H7 (cell line): ENCODE measurements at places on chromosomes 1 and 21. TPM values are rescaled to one million over a fixed set of nuclear protein-coding genes. Genes with fewer than 3 reads are reported as not detected.

The RNU1-3 gene
- under 0.01 TPM in 2 replicates for total RNA-seq

The SNIP1 gene
- 18.5 and 19.8 TPM in 2 replicates for total RNA-seq

GRCh38 chr1:7962014-7962335, 464 bp downstream of the PARK7 start:
- DNase-seq: no peak

DNA sequence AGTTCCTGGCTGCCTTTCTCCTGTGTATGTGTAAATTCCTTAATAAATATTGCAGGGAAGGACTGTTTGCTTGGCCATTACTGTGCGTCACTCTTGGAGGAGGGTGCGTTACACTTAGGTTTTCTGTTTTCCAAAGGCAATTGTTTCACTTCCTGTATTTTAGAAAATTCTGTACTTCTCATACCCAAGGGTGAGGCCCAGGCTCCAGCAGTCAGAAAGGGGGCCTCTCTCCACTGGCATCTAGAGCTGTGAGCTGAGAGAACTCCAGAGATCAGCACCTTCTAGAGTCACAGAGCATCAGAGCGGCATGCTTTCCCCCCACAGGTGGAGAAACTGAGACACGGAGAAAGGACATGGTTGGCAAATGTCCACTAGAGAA, 27.0 kb upstream of the ZFP69B start:
- no peak for DNase-seq

GRCh38 chr1:20336105-20336605, 45.5 kb downstream of the VWA5B1 start:
- no peak for DNase-seq

DNA sequence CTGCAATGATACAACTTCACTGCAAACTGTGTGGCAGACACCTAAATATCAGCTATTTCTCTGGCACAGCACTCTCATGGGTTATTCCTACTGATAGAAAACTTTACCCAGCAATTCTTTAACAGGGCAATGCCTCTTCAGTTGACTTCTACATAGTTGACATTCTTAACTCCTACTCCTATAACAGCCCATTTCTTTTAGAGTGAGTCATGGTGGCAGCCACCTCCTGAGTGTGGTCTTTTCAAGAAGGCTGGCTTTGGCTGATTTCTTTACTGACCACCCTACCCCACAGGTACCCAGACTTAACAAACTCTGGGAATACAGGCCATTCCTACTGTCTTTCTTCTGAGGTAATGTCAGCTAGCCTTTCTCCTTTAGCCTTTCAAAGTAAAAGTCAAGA, 805.8 kb upstream of the ADGRL2 start:
- no peak for DNase-seq
